ENCODE measurements at places on chromosomes 13 and 19.
A peak's percentile ranks its signal among the peaks of the same experiment; 100 is the strongest.

GRCh38 chr13:28471421-28471820 lies 23.5 kb downstream of the FLT1 start:
- no peak for DNase-seq

DNA sequence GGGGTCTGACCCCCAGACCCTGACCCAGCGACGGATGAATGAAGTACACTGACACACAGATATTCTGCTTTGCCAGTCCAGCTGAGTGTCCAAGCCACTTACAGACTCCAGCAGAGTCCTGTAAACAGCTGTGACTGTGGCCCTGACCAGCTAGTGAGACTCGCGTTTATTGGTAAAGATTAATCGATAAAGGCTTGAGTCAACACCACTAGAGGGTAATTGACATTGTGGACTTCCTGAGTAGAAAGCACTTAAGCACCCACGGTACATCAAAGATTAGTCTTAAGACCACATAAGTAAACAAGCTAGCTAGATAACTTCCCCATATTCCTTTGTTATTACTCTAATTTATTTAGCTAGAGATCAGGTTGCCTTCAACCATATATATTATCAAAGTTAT lies 146.0 kb downstream of the OXGR1 start:
- no peak for DNase-seq

DNA sequence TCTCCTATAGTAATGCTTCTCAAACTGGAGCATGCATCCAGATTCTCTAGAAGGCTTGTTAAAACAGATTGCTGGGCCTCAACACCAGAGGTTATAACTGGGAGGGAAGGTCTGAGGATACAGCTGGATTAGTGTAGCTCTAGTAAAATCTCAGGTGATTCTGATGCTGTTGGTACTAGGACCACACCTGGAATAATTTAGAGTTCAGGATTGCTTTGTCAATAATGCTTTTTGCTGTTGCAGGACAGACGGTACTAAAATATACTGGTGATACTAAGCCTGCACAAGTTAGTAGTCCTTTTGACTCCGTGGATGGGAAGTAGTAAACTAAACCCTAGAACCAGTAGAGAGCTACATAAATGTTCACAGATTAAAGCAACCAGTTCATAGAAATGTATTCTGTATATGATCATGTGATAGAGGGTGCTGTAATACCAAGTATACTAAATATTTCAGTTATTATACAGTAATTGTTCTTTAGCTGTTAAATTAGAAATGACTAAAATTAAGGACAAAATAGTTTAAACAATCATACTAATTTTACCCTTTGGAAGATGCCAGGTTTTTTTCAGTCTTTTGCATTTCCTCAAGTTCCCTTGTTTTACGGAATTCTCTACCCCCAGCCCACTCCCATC lies 258.2 kb upstream of the STARD13 start:
- peak; percentile 17 for DNase-seq

GRCh38 chr19:33426621-33427361 lies 53.3 kb downstream of the CEBPG start:
- no peak for DNase-seq

GRCh38 chr13:25927932-25928331 lies 123.9 kb downstream of the SHISA2 start:
- no peak for DNase-seq

GRCh38 chr13:100213576-100213975 lies 124.7 kb downstream of the PCCA start:
- DNase-seq, result no peak

- DNase-seq, result no peak
Measured at GRCh38 chr13:65336916-65337315, 1893.2 kb downstream of the PCDH9 start.
